ENCODE measurements at places on chromosomes 2 and 18. TPM values are rescaled to one million over a fixed set of nuclear protein-coding genes. Genes with fewer than 3 reads are reported as not detected.

DNA sequence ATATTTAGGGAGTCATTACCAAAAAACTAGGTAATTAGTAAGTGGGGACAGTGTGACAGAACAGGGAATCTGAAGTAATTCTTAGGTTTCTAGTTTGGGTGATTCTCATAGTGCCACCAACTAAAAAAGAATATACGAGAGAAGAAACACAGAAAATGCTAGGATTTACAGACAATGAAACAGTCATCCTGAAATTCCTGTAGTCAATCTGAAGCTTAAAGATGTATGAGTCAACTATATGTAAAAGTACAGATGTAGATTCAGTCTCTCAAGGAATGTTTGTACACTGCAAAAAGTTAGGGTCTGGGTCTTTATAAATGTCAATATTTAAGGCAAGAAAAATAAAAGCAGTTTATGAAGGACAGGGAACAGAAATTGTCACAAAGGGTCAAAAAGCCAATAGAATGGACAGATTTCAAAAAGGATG lies 107.0 kb downstream of the STRN start:
- DNase-seq: no peak

GRCh38 chr2:221170548-221170947 lies 401.6 kb downstream of the EPHA4 start:
- DNase-seq: no peak

Gene CELF4
- 1.5 TPM for total RNA-seq

- no peak for DNase-seq
Observed at GRCh38 chr2:25557179-25558036, 116.0 kb downstream of the DTNB start.

Gene CCBE1
- 0.46 TPM for total RNA-seq

- DNase-seq: peak; percentile 46
Observed at GRCh38 chr2:113278742-113279139, at the start of gene PAX8. Gene PAX8, minus strand, starts transcription at chr2:113278921. Its CDS starts 527 bp downstream, at chr2:113278394.

- no peak for DNase-seq
Observed at GRCh38 chr2:143458258-143459190, 329.3 kb downstream of the ARHGAP15 start.

Gene IL1RN
- not detected for total RNA-seq

GRCh38 chr2:211457325-211457724 lies 900.9 kb downstream of the CPS1 start:
- no peak for DNase-seq

GRCh38 chr18:36360256-36360909 lies 62.9 kb downstream of the FHOD3 start:
- no peak for DNase-seq

DNA sequence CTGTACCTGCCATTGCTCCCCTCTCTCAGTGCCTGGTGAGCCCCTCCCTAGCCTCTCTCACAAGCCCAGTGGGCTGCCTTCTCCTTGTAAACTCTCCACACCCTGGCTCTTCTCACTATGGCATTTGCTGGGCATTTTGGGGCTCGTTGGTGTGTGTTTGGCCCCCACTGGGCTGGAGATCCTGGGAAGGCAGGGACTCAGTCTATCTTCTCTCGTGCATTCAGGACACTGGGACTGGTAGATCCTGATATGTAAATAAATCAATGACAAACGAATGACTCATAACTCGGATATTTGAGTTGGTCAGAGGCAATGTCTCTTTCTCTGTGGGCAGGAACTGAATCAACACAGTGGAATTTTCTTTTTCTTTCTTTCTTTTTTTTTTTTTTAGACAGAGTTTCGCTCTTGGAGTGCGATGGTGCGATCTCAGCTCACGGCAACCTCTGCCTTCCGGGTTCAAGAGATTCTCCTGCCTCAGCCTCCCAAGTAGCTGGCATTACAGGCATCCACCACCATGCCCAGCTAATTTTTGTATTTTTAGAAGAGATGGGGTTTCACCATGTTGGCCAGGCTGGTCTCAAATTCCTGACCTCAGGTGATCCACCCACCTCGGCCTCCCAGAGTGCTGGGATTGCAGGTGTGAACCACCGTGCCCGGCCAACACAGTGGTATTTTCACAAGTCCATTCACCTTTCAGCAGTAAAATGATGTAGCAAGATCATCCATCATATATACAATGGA lies 144.6 kb upstream of the SPRED2 start:
- no peak for DNase-seq

DNA sequence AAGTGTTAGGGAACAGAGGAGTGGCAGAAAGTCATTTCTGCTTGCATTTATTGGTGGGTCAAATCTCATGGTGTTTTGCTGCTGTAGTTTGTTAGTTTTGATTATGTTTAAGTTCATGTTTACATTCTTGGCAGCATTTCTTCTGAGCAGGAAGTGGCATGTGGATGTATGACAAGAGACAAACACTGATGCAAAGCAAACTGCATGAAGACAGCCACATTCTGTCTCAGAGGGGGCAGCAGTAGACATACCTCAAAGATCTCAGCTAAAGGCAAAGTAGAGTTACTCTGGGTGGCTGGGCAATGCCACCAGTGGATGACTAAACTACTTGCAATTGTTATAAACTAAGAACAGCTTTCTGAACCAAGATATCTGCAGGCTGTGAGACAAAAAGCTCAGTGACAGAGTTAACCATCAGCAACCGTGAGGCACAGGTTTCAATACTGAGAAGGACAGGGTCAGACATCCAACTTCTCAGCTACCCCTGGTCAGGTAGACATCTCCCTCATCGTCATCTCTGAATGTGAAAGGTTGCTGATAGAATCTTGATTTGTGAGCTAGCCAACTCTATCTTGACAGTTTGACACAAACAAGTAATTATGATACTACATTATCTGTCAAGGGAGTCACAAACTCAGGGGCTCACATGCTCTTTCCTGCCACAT lies 16.4 kb downstream of the GALNT3 start:
- no peak for DNase-seq

GRCh38 chr2:192139813-192140212 lies 54.9 kb downstream of the TMEFF2 start:
- DNase-seq: no peak

- DNase-seq: no peak
Observed at GRCh38 chr2:174376967-174377366, 18.6 kb upstream of the SCRN3 start.

Gene CRYGC
- total RNA-seq: not detected

DNA sequence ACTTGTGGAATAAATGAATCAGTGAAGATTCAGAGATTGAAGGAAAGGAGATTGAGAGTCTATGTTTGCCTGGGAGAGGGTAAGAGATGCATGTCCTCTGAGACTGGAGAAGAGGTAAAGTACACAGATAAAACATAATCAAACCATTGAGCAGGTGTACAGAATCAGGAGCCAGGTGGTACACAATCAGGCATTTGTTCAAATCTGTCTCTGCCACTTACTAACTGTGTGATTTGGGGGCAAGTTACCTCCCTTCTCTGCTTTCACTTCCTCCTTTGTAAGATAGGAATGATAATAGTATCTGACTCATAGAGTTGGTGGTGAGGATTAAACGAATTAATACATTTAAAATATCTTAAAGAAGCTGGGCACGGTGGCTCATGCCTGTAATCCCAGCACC lies 94.0 kb downstream of the CDK15 start:
- no peak for DNase-seq

DNA sequence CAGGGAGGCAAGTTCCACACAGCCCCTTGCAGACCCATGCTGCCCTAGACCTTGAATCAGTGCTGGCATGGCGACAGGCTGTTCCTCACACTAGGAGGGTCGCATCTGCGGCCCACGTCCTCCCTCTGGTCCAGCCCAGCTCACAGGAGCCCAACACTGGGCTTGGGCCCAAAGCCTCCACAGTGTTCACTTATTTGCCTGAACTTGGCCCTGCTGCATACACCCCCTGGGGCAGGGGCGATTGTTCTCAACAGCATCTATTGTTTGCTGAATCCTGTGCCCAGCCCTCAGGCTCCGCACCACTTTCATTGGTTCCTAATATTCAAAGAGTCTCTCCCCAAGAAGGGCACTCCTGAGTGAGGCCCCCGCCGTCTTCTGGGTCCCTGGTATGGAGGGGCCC lies 90.7 kb downstream of the ZBTB7C start:
- DNase-seq: no peak

Gene PAIP2B
- 16.8 TPM for total RNA-seq

DNA sequence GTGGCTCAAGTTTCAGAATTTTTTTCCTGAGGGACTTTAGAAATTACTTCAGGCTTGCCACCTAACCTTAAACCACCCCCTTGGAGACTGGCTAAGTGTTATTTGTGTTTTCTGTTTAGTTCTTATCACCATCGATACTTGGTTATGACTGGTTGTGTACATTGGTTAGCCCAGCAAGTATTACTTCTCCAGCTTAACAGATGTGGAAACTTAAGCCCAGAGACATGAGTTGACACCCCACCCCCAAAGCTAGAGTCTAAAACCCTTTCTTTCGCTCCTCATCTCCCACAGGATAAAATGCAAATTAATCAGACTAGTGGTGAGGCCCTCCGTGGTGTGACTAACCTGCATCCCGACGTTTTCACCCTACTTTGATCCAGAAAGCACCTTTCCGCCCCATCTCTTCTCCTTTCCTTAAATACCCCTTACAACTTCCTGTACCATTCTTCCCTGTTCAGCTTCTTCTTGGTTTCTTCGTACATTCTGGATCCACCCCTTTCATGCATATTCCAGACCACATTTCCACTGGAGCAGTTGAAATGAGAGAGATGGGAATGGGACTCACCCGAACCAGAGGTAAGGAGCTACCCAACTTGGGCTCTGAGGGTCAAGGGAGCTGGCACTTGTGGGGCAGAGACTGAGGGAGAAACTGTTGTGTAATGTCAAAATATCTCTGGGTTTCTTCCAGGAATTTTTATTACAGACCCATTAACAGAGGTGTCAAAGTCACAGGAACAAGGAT lies 819 bp upstream of the MAP3K2 start:
- no peak for DNase-seq

DNA sequence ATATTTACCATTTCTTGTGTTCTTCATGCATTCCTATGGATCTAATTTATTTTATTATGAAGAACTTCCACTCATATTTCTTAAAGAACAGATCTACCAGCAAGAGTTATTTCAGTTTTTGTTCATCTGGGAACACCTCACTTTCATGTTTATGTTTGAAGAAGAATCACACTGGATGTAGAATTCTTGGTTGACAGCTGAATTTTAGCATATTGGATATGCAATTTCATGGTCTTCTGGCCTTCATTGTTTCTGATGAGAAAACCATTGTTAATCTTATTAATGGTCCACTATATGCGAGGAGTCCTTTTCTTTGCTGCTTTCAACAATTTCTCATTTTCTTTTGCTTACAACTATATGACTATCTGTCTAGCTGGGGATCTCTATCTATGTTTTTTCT lies 189.2 kb downstream of the UXS1 start:
- DNase-seq: no peak

DNA sequence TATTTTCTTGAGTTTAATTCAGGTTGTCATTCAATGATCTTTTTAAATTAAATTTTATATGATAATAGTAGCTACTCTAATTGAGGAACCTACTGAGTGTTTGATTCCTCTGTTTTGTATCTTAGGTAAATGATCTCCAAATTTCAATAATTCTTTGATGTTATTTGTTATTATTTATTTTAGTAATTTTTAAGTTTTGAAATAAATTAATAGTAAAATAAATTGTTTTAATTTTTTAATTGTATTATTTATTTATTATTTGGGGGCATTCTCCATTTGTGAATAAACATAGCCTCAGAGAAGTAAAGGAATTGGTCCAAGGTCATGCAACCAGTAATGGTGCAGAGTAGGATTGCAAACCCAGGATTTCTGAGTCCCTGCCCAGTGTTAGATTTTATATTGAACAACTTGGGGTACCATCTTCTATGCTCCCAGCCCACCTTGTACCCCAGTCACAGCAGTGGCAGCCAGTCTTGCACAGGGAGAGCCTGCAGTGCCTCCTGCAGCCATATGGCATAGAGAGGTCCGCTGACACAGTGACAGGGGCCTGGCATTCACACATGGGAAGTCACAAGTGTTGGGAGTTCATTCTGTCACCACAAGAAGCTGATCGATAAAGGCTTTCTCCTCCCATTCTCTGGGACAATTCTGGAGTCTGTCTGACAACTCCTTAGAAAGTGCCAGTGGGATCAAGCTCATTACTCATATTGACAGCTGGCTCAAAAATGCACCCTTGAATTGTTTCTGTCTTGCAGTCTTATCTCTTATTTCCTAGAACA lies 110.0 kb upstream of the ETAA1 start:
- no peak for DNase-seq

DNA sequence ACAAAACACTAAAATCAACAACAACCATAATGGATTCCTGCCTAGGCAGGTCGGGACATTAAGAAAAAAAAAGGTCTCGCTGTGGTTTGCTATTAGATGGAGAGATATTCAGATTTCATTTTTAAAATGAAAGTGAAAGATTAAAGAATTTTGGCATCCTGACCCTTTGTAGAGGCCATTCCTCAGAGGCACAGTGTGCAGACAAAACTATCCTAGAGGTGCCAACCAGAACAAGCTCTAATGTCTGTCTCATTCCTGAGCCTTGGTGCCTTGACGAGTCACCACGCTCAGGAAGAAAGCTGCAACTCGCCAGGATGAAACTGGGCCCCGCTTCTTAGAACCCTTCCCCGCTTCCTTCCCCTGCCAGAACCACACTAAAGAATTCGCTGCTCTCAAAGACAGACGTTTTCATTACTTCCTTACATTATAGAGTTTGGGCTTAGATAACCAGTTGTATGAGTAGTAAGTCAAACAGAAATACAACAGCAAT lies 156.0 kb downstream of the TGIF1 start:
- no peak for DNase-seq

Gene LRP2
- 1.4 TPM for total RNA-seq

DNA sequence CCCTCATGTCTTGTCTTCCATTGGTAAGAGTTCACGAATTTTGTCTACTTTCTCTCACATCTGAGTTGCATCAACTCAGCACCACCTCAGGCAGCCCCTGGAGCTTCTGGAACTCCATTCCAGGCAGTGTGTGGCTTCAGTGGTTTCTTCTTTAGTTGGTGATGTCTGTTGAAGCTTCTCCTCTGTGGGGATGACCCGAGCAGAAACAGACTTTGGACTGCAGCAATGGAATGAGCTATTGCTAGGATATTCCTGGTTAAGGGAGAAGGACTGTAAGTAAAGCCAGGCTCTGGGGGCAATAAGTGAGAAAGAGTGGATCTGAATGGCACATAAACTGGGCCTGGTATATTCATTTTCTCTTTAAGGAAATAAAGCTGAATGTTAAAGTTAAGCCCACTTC lies 32.3 kb upstream of the STAT4 start:
- DNase-seq: no peak

- no peak for DNase-seq
Observed at GRCh38 chr2:56170504-56170903, 13.3 kb upstream of the CCDC85A start.

DNA sequence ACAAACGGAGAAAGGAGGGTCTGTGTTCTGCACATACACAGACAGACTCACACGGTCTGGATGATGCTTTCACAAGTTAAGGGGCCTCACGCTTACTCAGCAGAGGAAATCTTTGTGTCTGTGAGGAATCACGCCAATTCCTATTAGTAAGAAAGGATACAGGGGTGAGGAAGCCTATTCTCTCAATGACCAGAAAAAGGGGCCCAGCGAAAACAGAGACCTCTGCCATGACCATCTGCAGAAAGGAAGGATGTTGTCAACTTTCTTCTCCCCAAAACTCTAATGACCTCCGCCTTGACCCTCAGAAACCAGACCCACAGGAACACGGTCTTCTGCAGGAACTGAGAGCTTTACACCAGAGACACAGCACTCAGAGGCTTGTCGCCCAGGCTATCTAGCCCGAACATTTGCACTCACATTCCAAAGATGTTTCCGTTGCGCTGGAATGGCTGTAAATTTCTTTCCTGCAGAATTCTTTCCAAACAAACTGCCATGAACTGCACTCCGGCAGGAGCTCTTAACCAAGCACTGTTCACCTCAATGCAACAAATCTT lies 186.3 kb downstream of the TCF4 start:
- DNase-seq: peak; percentile 69
